ENCODE measurements at places on chromosomes 16 and 17.

DNA sequence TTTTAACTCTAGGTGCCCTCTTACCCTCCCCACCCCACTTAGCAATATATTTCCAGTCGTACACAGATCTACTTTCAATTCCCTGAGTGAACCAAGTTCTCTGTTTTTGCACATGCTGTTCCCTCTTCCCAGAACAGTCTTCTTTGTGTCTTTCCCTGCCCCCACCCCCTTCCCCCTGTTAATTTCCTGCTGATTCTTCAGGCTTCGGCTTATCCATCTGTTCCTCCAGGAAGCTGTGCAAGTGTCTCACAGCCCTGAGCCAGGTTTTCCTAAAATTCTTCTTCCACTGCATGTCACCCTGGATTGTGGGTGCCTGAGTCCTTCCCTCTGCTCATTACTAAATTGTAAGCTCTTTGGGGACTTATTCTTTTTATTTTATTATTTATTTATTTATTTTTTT, 12.4 kb upstream of the SPOP start:
- DNase-seq: no peak

DNA sequence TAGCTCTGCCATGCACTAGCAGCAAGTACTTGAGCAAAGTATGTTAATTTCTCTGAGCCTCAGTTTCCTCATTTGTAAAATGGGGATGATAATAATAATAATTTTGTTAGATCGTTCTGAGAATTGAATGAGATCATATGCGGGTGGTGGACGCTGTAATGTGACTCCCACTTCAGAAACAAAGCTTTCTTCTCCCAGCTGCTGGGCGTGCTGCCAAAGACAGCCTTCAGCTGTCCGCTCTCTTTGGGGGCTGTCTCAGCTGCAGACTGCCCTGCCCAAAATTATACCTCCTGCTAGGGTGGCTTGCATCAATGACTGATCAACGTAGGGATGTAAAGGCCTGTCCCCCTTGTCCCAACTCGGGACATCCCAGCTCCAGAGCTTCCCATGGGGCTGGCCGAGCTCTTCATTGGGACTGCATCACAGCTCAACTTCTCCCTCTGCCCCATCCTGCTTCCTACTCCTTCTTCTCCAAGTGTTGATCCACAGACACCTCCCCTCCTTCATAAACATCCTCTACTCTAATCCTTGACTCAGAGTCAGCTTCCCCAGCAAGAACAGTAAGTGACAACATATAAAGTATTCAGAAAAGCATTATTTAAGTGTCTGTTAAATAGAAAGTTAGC, 30.7 kb upstream of the CDH5 start:
- no peak for DNase-seq

DNA sequence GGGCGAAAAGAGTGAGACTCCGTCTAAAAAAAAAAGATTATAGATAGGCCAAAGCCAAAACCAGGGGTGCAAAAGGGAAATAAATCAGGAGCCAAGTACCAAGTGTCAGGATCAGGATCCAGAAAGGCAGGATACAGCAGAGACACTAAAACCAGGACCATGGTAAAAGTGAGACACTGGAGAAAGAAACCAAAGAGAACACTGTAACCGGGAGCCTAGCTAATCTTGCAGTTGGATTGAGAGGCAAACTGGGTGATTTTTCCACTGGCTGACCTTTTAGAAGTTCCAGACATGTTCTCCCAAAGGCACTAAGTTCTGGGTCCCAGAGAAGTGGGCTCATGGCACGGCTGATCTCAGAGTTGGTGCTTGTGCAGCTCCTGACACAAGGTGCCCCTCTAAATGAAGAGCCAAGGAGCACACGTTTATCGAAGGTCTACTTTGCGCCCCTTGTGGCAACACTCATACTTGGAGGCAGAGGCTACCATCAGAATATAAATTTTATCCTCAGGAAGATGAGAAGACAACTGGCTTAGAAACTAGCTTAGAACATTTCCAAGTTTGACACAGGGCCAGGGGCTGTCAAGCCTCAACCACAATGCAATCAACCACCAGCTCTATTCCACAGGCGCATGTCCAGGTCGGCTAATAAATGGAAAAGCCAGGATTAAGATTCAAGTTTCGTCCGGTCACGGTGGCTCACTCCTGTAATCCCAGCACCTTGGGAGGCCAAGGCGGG, 27.5 kb upstream of the HELZ start:
- DNase-seq: no peak

GRCh38 chr16:3194792-3195191, 6.8 kb downstream of the OR1F1 start:
- no peak for DNase-seq
